Mucosa of gallbladder (tissue), 1 donor: ENCODE measurements at places on chromosomes 6 and 20.

DNA sequence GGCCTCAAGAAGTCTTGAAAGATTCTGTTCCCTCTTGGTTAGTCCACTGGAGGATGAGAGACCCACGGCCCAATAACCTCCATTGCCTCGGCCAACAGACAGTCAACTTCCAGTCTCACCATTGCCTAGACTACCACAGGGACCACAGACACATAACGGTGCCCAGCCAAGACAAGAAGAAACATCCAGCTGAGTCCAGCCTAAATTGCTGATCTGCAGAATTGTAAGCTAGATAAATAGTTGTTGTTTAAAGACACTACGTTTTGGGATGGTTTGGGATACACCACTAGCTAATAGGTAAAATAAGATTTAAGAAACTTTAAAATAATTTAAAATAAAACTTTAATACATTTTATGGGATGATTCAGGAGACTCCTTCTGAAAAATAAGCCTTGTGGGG, 324.7 kb upstream of the JAG1 start:
- no peak for DNase-seq

DNA sequence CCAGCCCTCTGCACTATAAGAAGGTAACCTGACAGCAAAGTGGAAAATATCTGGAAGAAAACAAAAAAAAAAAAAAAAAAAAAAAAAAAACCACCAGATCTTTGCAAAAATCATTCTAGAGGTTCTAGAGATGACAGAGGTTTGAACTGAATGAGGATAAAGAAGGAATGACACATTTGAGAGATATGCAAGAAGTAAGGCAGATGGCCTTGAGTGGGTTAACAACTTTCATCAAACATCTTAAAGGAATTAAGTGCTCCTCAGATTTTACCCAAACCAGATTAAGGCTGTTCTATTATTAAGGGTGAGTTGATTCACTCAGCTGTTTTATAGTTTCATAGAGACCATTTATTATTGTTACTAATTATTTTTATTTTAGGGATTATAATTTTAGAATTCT, 62.0 kb downstream of the RSPO3 start:
- no peak for DNase-seq

GRCh38 chr6:142819603-142820337, 125.2 kb downstream of the HIVEP2 start:
- DNase-seq = peak; percentile 29

- no peak for DNase-seq
Observed at GRCh38 chr20:11677428-11677827, 240.3 kb upstream of the BTBD3 start.

DNA sequence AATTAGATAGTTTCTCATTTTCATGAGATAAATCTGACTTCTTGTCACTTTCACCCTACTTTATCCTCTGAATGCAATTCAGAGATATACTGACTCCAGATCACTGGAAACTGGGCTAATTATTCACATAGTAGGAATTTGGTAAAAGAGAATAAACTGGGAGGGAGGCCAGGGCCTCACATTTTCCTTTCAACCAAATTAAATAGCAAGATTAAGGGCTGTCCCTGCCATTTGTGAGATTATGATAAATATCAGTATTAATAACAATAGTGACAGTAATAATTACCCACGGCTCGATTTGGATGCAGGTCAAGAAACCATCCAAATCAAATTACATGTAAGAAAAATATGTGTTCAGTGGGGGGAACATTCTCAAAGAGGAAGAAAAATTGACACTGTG, 140.5 kb downstream of the CD83 start:
- DNase-seq = no peak

DNA sequence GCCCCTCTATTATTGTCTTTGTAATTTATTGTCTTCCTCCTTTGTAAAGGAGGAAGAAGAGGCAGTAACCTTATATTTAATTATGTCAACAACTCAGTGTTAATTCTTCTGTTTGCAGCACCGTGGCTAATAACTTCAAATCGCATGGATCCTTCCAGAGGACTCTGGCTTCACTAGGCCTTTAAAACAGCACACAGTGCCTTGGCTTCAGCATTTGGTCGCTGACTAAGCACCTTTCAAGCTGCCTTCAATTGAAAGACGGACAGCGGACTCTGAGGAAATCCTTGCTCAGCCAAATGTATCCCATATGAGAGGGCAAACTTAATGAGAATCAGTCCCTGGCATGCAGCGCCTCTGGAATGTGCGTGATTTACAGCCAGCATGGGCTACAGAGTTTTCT, 64.2 kb downstream of the SGK1 start:
- peak; percentile 15 for DNase-seq

DNA sequence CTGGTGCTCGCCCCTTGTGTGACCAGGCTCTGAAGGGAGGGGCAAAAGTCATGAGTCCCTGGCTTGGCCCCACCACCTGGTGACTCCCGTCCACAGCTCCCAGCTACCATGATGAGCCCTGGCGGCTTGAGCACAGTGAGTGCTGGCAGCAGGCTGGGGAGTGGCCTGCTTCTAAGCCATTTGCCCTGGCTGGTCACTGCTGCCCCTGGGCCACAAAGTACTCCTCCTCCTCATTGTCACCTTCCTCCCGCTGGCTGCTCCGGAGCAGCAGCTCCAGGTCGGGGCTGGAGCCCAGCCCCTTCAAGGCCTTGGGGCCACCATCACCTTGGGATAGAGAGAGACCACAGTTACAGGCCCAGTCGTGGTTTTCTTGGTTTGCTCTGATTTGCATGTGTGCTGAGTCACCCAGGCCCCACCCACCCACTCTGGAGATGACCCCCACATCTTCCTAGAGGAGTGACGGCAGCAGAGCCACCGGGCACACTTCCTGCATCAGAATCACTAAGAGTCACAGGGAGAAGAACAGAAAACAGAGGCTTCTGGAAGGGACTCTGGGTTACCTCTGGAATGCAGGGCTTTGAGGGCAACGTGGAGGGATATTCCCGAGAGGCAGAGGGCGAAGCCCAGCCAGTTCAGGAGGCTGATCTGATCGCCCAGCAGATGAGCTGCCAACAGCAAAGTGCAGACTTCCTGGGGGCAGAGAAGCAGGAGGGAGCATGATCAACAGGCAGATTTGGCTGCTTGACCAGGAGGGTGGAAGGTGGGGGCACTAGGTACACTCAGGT, 42.1 kb upstream of the CDH22 start:
- DNase-seq = no peak

DNA sequence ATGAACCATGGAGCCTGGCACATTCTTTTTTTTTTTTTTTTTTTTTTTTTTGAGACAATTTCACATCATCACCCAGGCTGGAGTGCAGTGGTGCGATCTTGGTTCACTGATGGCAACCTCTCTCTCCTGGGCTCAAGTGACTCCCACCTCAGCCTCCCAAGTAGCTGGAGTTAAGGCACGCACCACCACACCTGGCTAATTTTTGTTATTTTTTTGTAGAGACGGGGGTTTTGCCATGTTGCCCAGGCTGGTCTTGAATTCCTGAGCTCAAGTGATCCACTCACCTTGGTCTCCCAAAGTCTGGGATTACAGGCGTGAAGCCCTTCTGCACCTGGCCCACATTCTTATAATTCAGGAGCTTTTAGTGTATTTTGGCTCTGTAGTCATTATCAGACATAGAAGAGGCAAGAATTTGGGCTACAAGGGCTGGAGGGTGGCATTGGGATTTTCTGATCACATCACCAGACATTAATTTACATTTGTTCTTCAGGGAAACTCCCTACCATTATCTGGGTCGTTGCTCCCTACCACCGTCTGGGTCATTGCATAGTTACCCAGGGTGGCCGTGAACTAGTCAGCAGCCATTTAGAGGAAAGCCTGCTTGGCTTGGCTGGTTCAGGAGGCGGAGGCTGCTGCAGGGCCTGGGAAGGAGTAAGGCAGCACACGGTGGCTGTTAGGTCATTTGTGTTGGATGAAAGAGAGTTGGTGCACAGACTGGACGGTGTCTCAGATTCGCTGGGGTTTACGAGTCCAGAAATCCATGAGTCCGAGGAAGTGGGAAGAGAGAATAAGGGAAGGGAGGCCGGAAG, 17.6 kb downstream of the ARID1B start:
- no peak for DNase-seq

DNA sequence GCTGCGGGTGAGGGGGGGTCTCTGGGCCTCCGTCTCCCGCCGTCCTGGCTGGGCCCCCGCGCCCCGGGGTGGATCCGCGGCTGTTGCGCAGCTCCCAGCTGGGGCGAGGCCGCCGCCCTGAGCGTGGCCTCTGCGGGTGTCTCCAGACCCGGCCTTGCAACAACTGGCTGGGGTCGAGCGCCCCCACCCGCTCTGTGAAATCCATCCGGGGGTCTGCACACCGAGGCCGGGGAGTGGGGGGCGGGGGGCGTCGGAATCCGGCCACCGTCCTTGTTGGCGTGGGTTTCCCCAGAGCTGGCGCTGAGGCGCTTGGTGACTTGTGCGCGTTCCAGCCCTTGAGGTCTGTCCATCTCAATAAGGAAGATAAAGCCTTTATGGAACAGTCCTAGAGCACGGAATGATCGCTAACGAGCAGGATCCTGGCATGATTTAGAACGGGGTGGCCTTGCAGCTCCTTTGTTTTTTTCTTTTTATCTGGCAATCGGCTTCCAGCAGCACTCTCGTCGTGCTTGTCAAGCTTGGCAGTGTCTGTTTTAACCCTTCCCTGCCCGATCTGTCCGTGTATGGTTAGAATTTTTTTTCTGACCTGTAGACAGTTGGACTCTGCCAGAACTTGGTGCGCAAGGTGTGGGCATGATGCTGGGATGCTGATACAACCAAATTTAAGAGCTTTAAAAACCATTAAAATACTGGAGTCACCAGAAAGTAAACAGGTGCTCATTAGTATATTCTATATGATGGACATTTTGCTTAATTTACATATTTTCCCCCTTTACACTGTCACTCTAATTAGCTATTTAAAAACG, 675 bp downstream of the DSTN start:
- peak; percentile 41 for DNase-seq

GRCh38 chr6:107342144-107342543, 117.2 kb downstream of the PDSS2 start:
- no peak for DNase-seq

GRCh38 chr6:122412001-122412400, 12.5 kb downstream of the HSF2 start:
- no peak for DNase-seq

GRCh38 chr6:109236115-109237076, 141.1 kb downstream of the CEP57L1 start:
- no peak for DNase-seq

DNA sequence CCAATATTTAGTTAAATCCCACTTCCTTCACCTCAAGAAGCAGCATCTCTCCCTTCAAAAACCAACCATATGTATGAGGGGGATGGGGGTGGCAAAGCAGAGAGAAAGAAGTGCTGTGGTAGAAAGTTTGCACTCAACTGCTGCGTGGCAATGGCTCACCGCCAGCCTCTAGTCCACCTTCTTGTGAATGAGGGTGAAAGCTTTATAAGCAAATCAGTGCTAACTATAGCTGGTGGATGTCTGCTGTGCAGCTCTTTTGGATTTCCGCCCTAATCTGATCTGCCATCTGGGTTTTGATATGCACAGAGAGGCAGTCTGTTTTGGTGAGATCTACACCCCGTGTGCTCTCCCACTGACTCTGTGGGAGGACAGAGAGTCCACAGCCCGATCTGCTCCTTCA, 281.2 kb upstream of the SUPT3H start:
- no peak for DNase-seq

- no peak for DNase-seq
Observed at GRCh38 chr6:54361734-54362133, 53.5 kb downstream of the TINAG start.
